ENCODE measurements at places on chromosomes 7 and 10. TPM values are rescaled to one million over a fixed set of nuclear protein-coding genes. Genes with fewer than 3 reads are reported as not detected.
A peak's percentile ranks its signal among the peaks of the same experiment; 100 is the strongest.

GRCh38 chr10:118901906-118902305, 127.6 kb upstream of the NANOS1 start:
- DNase-seq, result no peak

GRCh38 chr10:62618576-62619412, 185.7 kb upstream of the ADO start:
- no peak for DNase-seq

DNA sequence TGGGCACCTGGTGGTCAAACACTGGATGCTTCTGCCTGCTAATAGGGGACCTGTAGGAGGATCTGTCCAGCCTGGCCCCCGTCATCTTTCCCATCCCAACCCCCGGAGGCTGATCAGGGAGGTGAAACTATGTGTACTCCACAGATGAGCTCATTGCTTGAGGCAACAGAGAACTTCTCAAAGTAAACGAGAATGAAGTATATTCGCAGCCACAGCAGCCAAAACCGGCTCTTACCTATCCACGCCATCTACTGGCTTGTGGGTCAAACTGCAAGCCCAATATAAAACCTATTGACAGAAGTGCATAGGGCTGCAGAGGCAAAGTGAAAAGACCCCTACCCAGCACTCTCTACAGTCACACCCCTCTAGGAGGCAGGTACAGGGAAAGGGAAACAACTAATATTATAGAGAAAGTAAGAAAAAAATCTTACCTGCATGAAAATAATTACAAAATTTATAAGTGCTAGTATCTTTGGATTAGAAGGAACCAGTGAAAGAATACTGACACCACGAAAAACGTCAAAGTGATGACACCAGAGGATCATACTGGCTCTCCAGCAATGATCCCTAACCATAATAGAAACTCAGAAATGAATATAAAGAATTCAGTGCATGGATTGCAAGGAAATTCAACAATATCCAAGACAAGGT, 973.5 kb downstream of the ANKRD7 start:
- DNase-seq, result peak; percentile 58

DNA sequence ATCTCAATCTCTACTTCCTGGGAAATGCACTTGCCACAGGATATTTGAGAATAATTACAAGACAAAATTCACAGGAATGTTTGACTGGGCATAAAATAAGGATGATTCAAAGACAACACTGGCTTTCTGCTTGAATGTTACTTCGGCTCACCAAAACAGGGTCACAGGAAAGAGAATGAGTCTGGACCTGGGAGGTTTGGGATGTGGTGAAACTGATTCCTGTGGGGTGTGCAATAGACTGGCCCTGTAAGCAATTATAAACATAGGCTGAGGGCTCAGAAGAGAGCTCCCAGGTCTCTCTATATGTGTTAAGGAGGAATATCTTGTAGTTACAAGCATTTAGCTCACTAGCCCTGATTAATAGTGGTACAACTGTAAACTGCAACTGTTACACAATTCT, 613.9 kb upstream of the CELF2 start:
- DNase-seq, result no peak

Gene FAM25G
- total RNA-seq, result not detected

- no peak for DNase-seq
These were observed 7.9 kb upstream of the FRAT1 start for GRCh38 chr10:97311111-97311626.

Gene PPA1
- total RNA-seq, result 397 TPM

DNA sequence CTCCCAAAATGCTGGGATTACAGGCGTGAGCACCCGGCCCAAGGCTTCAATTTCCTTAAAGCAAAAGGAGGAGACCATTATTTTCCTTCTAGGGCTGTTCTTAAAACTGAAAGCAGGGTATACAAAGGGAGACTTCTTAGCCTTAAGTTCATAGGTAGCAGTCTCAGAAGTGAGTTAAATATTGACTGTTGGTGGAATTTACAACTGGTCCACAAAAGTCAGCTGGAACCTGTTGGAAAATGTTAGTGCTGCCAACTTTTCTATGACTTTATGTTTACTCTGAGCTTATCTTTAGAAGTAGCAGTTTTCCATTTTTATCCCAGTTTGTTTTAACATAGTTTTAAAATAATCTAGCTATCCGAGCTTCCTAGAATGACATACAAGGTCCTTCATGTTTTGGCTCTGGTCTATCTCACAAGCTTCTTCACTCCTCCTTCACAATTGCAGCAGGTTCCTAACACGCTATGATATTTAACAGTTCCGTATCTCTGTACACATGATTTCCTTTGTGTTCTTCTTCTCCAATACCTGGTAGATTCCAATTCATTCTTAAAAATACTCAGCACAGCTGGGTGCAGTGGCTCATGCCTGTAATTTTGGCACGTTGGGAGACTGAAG, 3.3 kb downstream of the SLC26A3 start:
- no peak for DNase-seq

Gene NEUROD6
- not detected for total RNA-seq

Gene ANKRD30A
- total RNA-seq, result not detected

DNA sequence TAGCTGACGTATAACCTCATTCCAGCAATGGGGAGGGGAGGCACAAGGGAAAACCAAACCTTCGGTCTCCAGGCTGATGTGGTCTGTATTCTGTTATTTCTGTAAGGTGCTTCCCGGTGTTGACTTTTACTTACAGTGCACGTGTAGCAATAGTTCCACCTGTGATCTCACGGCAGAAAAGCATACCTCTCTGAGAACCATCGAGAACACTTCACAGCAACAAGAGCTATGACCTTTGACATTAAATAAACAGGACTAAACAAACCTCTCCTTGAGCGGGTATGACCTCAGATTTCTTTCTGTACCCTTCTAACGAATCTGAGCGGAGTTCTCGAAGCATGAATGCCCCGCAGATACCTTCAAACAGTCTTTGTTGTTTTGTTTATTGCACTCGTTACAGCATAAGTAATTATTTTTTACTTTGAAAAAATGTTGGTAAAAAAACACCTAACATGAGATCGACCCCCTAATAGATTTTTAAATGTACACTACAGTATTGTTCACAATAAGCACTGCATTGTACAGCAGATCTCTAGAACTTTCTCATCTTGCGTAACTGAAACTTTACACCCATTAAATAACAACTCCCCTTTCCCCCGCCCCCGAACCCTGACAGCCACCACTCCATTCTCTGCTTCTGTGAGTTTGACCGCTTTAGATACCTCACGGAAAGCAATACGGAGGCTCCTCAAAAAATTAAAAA, 282.3 kb downstream of the GATA3 start:
- no peak for DNase-seq

Gene ABCB4
- 0.07 TPM for total RNA-seq

Gene PDE1C
- total RNA-seq, result 46.5 TPM

Gene EVX1
- total RNA-seq, result 0.12 TPM

DNA sequence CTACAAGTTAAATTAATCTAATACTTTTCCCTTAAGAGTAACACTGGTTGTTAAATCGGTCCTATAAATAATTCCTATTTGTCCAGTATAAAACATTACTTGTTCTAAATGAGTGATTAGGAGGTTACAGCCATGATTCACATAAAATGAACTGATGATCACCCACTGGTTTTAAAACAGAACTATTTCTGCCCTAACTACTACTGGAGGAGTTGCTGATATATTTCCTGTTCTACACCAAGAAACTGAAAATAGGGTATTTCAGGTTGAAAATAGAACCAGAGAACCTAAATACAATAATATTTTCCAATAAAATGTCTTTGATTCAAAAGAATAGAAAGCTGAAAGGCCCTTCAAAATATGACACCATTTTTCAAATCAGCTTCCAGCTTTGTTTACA, 30.9 kb downstream of the DNAJC1 start:
- DNase-seq, result no peak

DNA sequence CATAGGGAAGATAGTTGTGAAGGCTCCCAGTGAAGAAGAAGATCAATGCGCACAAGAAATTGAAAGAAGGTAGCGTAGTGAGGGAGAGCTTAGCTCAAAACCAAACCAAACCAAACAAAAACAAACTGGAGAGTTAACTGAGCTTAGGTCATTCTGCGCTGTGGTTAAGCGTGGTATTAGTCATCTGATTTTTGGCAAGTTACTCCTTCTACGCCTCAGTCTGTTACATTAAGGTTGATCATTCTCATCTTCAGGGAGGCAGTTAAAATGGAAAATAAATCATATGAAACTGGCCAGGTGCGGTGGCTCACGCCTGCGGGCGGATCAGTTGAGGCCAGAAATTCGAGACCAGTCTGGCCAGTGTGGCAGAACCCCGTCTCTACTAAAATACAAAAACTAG, 259.7 kb downstream of the EXOC4 start:
- DNase-seq, result no peak

Gene RELN
- total RNA-seq, result 0.57 TPM

Data from NCI-H460 (cell line).